NCI-H774 (cell line): ENCODE measurements at places on chromosomes 1 and 21.

GRCh38 chr1:77538956-77539518, 143.4 kb downstream of the ZZZ3 start:
- DNase-seq: peak; percentile 26

DNA sequence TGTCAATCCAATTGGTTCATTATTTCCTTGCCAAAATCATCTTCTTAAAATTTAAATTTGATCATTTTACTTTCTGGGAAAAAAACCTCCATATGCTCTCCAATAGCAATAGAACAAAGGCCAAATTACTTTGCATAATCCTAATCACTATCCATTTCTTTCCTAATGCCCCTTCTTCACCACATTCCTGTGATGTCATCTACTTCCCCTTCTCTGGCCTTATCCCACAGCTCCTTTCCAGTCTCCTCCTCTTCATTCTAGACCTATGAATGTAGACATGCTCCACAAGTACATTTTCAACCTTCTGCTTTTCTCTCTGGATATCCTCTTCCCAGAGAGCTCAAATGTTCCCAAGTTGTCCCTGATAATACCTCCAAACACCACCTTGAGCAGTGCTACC, 216.6 kb downstream of the MRPL39 start:
- DNase-seq: no peak

DNA sequence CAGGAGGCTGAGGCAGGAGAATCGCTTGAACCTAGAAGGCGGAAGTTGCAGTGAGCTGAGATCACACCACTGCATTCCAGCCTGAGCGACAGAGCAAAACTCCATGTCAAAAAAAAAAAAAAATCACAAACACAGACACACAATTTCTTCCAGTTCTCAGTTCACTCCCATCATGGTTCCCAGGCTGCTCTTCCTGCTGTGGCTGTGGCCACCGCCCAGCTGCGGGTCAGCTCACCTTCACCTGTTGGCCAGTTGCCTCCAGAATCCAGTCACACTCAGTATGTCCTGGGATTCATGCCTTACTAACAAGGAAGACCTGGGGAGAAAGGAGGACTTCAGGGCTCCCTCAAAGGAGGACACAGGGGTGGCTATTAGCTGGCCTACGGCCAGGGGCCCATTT, 45.9 kb upstream of the SLC25A33 start:
- DNase-seq: no peak

- DNase-seq: no peak
Measured at GRCh38 chr1:16461681-16462080, 21.2 kb downstream of the NECAP2 start.

- no peak for DNase-seq
Measured at GRCh38 chr1:232561381-232561780, 68.6 kb downstream of the SIPA1L2 start.

DNA sequence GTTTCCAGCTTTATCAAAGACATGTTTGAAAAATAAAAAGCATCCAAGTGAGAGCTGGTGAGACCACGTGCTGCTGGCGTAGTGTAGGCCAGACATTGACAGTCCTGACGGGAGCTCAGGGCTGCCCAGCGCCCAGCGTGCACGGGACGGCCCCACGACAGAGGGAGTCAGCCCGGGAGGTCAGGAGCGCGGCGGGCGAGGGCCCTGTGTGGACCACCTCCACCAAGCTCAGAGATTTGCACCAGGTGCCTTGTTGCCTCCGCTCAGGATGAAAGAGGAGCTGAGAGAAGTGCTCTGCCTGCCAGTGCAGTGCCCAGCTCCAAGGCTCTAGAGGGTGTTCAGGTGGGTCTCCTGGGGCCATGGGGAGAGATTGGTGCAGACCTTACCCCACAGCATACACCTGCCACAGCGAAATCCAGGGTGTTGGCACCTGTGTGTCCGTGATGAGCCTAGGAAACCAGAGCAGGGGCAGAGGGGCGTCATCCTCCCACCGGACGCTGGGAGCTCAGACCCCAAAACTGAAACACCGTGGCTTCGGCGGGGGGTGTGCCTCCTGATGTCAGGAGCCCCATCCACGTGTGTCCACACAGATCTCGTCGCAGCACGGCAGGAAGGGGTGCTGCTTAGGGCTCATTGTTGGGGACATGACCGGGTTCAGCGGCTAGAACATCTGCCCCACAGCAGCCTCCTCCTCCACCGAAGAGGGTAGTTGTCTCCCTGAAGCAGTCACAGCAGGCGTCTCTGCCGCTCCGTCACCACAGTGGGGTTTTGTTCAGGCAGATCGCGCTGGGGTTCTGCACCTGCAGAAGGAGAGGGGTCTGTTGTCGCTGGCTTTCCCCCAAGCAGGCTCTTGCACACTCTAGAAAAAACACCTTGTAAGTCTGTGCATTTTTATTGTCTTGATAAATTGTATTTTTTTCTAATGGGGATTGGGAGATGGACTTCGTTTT, 64.2 kb downstream of the POFUT2 start:
- DNase-seq: no peak

DNA sequence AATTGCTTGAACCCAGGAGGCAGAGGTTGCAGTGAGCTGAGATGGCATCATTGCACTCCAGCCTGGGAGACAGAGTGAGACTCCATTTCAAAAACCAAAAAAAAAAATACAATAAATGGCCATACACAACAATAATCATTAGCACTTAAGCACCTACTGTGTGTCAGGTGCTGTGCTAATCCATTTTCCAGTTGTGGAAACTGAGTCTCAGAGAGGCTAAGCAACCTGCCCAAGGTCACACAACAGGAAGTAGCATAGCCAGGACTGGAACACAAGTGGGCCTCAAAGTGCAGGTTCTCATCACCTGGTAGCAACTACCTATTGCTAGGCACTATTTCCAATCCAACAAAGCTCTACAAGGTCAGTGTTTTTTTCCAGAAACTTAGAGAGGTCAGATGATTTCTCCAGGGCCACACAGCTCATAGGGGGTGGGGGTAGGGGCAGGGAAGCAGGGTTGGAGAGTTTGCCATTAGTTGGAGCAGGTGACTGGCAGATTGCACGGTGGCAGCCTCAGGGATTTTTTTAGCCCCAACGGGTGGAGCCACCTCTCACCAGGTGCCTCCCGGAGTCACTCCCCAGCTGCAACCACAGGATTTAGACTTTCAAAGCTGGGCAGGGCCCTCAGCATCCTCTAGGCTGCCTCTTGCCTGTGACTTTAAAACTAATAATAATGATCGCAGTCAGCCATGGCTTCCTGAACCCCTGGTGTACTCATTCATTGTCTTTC, 52.5 kb upstream of the ID3 start:
- DNase-seq: no peak
